ENCODE measurements at places on chromosomes 12 and 14.

- no peak for DNase-seq
Observed at GRCh38 chr12:76144245-76144549, 59.7 kb upstream of the NAP1L1 start.

DNA sequence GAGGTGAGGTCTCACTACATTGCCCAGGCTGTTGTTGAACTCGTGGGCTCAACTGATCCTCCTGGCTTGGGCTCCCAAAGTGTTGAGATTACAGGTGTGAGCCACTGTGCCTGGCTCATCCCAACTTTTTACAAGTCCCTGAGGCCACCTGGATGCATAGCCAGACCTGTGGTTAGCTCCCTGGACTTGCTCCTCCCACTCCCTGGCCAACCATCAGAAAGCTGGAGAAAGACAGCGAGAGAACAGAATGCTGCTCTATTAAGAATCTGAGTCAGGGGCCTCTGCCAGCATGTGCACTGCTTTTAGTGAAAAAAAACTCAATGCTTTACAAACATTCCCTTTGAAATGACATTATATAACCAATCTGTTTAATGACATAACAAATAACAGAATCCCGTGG, 78.2 kb downstream of the RBM19 start:
- DNase-seq: no peak

DNA sequence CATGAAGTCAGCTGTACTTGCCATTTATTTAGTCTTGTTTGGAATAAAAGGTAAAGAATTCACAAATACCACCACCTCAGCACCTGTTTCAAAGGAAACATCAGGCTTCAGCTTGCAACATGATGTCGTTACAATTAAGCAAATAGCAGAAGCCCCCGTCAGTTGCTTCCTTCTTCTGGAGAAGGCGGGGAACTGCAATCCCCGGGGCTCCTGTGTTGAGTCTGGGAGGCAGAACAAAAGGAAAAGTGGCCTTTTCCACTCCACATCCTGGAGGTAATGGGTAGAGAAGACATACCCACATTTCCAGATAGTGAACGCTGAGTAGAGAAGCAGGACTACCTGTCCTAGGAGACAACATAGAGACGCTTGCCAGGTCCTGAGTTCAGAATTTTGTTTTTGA, 92.8 kb downstream of the DNAH10 start:
- DNase-seq: no peak

- no peak for DNase-seq
Observed at GRCh38 chr12:55703901-55704761, 3.6 kb downstream of the ITGA7 start.

GRCh38 chr12:2383325-2384028, 330.7 kb downstream of the CACNA1C start:
- no peak for DNase-seq

- DNase-seq: no peak
Observed at GRCh38 chr12:13628067-13628466, 353.3 kb downstream of the GRIN2B start.

DNA sequence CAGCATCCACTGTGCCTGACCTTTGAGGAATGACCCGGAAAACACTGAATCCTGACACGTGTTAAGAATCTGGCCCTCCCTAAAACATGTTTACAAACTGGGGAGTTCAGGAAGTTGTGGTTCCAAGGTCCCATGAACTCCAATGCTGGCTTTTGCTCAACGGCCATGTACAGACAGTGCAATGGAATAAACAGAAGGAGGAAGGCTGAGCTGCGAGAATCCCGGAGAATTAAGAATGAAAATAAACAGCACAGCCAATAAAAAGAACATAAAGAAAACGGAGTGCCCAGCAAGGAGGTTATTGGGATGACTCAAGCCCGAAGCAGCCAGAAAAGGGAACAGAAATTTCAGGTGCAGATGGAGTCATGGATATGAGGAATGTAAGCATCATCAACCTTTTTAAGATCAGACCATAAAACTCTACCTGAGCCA, 32.3 kb downstream of the BCL11B start:
- DNase-seq: no peak

DNA sequence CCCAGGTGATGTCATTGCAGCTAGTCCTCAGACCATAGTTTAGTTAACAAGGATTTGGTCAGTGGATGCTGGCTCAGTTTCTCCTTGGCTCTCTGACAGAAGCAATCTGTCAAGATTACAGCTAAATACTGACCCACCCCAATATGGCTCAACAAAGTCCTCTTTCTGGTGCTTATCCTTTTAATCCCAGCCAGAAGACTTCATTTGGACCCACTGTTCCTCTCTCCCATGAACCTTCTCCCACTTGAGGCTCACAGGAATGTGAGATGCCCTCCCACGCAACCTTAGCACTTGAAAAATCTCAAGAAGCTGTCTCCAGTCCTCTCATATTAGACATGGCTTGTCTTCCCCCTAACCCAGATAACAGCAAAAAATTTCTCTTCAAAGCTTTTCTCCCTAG, 47.7 kb downstream of the C12orf50 start:
- no peak for DNase-seq

- DNase-seq: no peak
Observed at GRCh38 chr12:39526974-39527373, 84.1 kb upstream of the KIF21A start.

GRCh38 chr12:116881877-116882507, 751 bp upstream of the HRK start:
- DNase-seq: no peak

DNA sequence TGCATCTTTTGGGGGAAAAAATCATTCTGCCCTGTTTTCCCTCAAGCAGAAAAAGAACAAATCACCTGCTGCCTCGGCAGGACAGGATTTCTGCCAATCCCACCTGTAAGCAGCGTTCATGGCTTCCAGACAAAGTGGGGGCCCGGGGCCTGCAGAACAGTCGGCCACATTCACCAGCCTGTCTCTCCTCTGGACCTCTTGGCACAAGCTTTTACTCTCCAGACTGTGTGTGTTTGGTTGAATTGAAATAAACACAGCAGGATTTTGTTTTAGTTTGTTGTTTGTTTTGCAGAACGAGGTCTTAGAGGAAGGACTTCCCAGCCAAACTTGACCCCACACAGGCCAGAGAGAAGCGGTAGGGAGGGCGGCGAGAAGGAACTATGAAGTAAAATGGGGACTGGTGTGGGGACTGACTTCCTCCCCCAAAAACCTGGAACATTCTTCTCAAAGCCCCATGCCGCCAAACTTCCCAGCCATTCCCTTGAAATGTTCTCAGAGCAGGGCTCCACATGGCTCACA, 41.7 kb upstream of the FOS start:
- DNase-seq: no peak

All from DMS79 (cell line).